Foreskin melanocyte (primary cell): ENCODE measurements at places on chromosomes 3 and 15.

DNA sequence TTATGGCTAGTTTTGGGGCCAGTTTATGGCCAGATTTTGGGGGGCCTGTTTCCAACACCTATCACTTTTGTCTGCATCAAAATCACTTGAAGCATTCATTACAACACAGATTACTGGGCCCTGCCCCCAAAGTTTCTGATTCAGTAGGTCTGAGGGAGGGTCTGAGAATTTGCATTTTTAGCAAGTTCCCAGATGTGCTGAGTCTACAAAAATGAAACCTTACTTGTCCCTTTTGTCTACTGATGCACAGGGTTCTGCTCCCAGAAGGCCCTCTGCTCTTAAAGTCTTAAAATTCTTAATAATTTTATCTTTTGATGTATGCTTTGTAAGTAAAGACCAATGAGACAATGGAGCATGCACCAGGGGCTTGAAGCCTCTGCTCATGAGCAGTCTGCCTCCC, 146.0 kb downstream of the POLQ start:
- DNase-seq, result no peak

GRCh38 chr3:127073941-127074820, 91.3 kb downstream of the PLXNA1 start:
- no peak for DNase-seq

GRCh38 chr15:75171408-75171807, 30.3 kb upstream of the C15orf39 start:
- peak; percentile 88 for DNase-seq

DNA sequence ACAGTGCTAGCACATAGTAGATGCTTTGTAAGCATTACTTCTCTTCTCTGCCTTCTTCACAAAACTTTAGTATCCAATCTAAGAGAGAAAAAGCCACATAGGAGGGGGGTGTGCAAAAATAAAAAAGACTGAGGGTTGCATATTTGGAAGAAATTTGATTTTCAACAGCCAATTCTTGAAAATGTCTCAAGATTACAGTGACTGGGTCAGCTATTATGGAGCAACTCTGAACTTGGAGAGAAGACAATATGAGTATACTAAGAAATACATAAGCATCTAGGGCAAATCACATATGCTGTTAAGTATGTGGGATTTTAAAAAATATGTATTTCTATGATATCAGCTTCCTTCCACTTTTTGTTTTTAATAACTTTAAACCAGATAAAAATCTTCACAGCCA, 196.6 kb upstream of the GOLIM4 start:
- DNase-seq, result no peak

- no peak for DNase-seq
These were observed 114.3 kb upstream of the ARHGEF3 start for GRCh38 chr3:56915966-56916586.

- no peak for DNase-seq
These were observed 177.5 kb downstream of the PGPEP1L start for GRCh38 chr15:98830034-98830634.

DNA sequence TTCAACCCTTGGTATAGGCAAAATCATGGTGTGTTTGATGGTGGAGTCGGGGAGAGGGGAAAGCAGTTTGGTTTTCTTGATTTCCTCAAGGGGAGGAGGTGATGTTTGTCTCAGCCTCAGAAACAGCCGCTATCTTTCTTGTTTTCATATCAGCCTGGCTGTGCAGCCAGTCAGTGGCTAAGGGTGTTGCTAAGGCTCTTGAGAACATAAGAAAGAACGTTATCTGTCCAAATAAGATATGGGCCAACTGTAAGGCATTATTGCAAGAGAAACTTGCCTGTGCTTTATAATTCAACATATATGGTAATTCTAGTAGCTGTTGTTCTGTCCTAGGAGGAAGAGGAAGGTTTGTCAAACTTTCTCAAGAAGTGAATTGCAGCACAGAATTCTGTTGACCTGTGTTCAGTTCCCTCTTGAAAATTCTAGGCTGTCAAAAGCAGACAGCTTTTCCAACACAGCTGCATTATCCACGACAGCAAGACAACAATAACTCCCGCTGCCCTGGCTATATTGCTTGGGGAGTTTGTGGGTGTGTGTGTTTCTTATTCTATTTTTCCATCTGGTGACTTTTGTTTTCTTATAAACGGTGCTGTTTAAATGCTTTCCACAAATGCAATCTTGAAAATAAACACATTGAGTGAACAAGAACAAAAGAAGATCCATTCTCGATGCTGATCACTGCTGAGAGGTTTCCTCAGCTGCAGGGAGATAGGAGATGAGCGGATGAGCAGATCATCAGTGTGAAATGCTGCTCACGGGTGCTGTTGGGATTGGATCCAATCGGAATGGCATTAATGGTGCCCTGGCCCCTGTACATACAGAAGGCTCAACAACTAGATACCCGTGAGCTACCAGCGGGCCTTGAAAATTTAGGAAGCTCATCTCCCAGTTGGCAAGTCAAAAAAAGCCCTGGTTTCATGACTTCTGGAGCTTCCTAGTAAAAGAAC, 90.8 kb upstream of the TNFAIP8L3 start:
- no peak for DNase-seq

DNA sequence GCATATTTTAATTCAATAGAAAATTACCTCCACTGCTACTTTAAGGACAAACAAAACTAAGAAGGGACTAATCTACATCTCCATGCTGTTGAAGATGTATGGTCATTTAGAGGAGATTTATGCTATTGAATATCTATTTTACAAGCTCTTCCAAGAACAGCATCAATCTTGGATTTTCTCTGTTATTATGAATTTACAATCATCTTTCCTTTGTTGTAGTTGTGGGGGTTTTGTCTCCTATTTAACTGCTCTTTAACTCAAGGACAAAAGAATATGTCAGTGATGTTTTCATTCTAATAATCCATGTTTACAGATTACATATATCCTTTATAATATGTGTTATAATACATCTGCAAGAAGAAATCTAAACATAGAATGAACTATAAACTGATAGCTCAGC, 907.8 kb downstream of the ROBO2 start:
- DNase-seq, result no peak

DNA sequence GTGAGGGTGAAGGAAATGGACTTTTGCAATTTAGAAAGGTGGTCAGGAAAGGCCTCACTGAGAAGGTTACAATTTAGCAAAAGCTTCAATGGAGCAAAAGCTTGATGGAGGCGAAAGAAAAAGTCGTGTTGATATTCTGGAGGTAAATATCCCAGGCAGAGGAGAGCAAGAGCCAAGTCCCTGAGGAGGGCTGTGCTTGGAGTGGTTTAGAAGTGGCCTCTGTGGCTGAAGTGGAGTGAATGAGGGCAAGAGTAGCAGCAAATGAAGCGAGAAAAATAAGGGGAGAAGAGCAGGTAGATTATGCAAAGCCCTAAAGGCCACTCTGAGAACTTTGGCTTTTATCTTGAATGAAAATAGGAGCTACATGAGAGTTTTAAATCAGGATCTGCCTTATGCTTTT, 54.1 kb downstream of the GUCA1C start:
- DNase-seq, result no peak

- no peak for DNase-seq
These were observed 41.5 kb downstream of the RARB start for GRCh38 chr3:25469558-25469957.

DNA sequence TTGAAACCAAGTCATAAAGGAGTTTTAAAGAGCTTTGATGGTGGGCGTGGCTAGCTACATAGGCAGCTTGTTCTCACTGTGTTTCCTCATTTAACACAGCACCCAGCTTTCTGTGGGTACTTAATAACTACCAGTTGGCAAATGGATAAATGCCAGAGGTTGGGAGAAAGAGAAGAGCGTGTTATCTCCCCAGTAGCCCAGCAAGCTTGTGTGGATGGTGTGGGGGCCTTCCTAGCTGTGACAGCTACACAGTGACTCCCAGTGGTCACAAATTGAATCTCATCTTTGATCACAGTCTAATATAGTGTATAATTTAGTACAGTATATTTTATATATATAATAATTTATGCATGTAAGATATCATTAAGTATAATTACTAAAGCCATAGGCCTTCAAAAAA, 984.1 kb downstream of the EPHA3 start:
- DNase-seq, result no peak

DNA sequence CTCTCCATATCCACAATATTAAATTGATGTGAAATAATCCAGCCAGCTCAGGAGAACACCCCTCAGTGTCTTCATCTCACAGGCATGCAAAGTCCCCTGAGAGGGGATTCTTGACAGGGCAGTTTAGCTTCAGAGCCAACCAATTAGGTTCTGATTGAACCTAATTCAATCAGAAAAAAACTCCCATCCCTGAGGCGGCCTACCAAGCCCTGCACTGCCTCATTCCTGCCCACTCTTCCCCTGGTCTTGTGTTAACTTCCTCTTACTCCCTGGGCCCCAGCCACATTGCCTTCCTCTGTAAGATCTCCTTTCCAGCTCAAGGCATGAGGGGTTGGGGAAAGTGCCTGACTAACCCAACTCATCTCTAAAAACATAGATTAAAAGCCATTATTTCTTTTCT, 46.1 kb downstream of the FRMD4B start:
- DNase-seq, result no peak

DNA sequence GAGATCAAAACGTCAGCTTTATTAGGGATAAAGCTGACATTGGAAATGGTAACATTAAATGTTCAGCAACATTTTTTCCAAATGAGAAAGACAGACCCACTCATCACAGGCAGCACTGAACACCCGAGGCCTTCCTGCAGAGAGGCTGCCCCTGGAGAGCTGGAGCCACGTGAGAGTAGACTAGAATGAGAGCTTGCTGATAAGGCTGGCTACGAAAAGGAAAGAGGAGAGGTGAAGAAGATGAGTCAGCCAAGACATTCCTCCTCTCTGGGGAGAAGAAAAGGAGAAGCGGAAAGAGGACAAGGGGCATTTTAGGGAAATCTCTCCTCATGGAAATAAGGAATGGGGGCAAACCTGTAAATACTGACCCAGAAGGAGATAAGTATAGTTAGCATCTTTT, 7.3 kb downstream of the CYP19A1 start:
- no peak for DNase-seq

- DNase-seq, result peak; percentile 66
These were observed 57.6 kb downstream of the ST8SIA2 start for GRCh38 chr15:92451225-92451825.

DNA sequence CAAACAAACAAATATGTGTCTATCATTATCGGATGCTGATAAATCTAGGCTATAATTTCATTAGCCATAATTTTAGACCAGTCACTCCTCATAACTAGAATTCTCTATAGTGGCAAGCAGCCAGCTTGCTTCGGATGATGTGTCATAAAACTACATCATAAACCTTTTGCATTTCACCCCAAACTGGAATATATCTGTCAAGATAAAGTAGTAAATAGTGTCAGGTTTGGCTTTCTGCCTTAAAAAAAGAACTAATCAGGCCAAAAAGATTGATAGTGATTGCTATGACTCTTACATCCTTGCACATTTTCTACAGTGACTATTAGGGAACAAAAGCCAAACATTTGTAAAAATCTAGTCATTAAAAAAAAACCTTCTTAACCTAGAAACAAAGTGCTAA, 51.0 kb downstream of the DPPA2 start:
- no peak for DNase-seq

DNA sequence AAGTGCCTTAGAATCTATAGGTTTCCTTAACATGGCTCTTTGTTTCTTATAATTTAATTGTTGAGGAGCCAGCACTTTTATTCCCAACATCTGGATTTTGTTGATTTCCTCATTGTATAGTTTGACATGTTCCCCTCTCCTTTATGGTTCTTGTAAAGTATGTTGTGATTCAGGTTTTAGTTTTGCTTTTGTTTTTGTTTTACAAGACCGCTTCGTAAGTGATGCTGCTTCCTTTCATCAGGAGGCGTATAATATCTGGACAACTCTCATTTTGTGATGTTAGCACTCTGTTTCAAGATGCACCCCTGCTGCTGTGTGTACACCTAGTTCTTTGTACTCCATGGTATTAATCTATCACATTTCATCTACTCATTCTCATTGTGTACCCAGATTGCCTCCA, 48.7 kb downstream of the SLC49A4 start:
- DNase-seq, result no peak

DNA sequence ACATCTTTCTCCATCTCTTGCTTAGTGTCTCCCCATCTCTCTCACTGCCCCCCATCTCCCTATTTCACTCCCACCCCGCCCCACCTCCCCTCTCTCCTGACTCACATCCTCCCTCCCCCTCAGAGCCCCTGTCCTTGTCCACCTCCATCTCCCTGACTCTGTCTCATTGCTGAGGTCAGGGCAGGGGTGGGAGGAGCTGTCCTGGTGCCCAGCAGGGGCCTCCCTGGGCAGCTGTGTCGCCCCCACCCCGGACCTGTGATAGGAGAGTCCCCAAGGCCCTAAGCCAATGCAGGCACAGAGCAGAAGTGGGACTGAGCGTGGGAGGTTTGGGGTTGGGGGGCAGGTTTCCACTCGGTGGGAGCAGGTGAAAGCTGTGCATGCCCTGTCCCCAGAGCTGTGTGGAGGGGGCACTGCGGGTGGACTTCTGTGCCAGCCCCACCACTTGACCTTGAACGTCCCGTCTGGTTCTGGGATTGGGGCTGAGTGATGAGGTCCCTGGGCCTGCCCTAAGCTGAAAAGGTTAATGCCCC, 210.8 kb downstream of the TBC1D2B start:
- DNase-seq, result no peak
